Activated effector memory CD4-positive, alpha-beta T cell treated with Interleukin-2 at 50 U/mL for 16 hours (primary cell): ENCODE measurements at places on chromosomes 7 and 10.

GRCh38 chr10:12829831-12830390, 171.6 kb downstream of the CCDC3 start:
- no peak for DNase-seq

GRCh38 chr7:80623503-80624252, 14.8 kb upstream of the CD36 start:
- no peak for DNase-seq

- no peak for DNase-seq
Measured at GRCh38 chr10:28728366-28728765, 51.0 kb downstream of the BAMBI start.

- DNase-seq: no peak
Measured at GRCh38 chr10:104349623-104350126, 4.0 kb upstream of the CFAP58 start.

DNA sequence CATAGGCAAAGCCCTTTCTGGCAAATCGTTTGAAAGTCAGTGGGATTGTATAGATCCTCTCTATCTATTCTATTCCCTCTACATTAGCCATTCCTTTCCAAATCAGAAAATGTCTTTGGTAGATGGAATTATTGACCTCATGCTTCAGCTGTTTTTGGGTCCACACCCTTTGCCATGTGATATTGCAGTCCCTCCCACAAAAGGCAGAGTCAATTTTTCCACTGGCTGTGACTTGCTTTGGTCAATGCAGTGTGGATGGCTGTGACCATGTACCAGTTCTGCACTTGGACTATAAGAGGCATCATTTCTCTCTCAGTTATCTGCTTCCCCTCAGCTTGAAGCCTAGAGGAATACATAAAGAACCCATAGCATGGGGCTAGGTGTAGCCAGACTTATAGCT, 332.9 kb downstream of the PTEN start:
- DNase-seq: no peak
